Fibroblast of skin of abdomen (primary cell): ENCODE measurements at places on chromosomes 5 and 9.

DNA sequence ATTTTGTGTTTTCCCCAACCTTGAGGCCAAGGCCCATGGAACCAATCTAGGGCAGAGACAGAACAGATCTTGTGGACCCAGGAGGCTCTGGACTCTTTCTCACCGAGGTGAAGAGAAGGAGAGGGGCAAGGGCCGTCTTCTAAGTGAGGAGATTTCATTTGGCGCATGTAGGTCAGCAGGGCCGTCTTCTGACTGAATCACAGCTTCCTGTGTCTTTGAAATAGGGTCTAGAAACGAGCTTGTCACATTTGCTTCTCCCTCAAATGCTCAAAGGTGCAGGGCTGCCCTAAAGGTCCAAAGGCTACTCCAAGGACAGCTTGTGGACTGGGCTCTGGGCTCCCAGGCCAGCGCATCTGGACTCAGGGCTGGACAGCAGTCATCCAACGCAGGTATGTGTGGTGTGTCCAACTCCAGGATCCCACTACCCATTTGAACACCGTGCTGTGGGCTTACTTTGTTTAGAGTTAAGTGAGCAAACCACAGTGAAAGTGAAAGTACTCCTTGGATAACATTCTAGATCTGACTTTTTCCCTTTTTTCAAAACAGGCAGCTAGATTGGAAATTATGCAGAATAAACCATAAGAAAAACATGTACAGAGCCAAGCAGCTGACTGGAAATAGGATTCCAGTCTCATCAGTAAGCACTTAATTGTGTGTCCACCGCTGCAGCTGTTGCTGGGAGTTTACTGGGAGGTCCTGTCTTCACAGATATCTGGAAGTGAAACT, 357.0 kb downstream of the GADD45G start:
- peak; percentile 61 for DNase-seq

GRCh38 chr5:143261748-143262392, 141.6 kb downstream of the NR3C1 start:
- peak; percentile 62 for DNase-seq

- DNase-seq, result peak; percentile 33
Observed at GRCh38 chr9:23829580-23830475, 3.8 kb upstream of the ELAVL2 start.

GRCh38 chr5:134647750-134648424, 698 bp upstream of the SEC24A start:
- DNase-seq, result peak; percentile 60

- DNase-seq, result peak; percentile 28
Observed at GRCh38 chr5:78666041-78666444, 17.5 kb upstream of the LHFPL2 start.

DNA sequence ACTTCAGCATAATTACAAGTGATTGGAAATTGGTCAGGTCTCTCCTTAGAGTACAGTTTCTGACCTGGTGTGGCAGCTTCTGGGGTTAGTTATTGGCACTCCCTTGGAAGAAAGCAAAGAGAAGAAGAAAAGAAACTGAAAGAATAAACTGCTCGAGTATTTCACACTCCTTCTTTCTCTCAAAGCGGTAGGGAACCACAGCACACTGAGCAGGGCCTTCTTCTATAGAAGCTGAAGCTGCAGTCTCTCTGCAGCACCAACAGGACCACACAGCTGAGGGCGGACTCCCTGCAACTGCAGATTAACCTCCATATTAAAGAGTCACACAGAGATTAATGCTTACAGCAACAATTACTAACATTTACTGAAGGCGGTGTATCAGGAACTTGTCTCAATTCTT, 152.0 kb downstream of the TRPM6 start:
- DNase-seq, result no peak

DNA sequence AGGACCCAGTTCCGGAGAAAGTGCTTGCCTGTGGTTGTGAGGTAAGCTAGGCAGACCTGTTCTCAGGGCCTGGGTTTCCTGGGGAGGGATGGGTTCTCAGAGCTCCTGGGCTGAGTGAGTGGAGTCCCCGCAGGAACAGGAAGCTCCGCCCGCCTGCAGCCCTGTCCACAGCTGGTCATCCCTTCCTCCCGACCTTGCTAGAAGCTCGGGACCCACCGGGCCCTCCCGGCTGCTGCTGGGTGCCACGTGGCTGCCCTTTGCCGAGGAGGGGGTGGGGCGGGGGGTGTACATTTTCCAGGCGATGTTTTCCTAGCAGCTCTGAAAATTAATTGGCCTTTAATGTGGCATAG, 198.1 kb downstream of the C9orf50 start:
- DNase-seq, result no peak

GRCh38 chr5:140205952-140206351, 31.0 kb downstream of the CYSTM1 start:
- DNase-seq, result no peak

DNA sequence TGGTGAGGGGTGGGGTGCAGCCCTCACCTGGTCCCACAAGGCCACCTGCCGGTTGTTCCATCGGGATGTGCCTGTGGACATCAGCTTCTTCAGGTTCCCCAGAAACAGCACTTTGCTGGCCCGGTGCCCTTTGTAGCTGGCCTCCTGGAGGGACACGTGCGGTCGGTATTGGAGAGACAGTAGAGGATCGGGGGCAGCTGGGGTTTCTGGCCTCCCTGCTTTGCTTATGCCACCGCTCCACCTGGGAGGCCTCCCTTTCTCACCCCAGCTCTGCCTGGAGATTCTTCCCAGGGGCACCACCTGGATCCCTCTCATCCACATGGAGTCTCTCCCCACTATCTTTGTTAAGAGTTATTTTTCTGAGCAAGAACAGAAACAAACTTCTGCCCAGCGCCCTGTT, 13.1 kb upstream of the TRIM14 start:
- no peak for DNase-seq
